Fibroblast of villous mesenchyme (primary cell): ENCODE measurements at places on chromosomes 11 and 22.
A peak's percentile ranks its signal among the peaks of the same experiment; 100 is the strongest.

DNA sequence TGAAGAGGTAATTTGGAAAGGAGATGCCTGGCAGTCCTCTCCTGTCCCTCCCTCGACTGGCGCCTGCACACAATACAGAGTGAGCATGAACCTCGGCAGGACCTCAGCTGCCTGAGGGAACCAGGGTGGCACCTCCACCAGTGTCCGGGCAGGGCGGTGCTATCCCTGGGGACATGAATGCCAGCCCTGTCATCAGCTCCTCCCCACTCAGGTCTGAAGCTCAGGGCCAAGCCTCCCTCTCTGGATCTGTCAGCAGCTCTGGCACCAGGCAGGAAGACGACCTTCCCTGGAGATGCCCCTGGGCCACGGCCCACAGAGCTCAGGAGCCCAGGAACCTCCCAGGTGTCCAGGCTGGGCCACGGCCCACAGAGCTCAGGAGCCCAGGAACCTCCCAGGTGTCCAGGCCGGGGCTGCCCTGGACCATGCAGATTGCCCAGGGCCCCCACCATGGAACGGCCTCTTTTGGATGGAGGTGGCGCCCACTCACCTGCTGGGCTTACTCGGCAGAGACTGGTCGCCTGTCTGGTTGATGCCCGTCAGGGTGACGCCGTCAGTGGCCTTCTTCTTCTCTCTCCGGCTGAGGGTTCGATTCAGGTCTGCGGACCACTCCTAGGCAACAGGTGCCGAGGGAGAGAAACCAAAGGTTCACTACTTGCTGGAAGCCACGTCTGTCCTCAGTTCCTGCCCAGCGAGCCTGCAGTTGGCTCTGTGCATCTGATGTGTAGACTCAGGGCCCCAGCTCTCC is 21.7 kb upstream of the ARFGAP3 start:
- no peak for DNase-seq

DNA sequence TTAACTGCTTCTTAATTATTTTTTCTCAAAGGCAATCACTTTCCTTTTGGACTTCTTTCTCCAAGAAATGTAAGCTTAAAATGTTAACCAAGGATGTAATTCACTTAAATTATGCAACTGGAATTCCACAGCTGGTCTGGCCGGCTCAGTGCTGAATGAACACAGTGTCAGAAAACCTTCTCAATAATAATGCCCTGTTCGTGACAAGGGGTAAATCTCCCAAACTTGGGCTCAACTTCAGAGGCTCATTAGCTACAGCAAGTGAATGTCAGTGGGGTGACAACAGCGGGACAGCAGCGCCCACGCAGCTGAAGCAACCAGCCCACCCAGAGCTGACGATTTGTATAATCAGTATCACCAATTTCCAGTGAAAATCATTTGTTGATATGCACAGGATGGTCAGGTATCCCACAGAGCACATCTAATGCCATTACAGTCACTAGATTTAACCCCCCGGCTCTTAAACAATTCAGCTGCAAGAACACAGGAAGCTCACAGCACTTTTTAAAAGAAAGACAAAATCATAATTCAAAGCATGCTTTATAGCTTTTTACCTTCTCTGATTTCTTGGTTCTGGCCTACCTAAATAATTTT is 704.8 kb downstream of the DLG2 start:
- DNase-seq = no peak

DNA sequence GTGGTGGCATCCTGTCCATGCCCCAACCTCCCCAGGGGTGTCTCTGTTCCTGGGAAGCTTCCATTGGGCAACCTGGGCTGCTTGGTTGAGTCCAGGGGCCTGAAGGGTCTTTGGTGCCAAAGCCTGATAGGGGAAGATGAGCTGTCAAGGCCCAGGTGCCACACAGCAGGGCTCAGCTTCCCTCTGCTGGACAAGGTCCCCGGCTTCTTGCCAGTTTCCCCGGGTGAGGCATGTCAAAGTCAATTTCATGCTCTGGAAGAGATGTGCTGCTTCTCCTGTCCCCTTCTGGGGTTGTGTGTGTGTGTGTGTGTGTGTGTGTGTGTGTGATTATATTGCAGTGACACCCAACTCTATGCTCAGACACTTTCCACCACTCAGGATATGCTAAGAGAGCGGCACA is 26.9 kb downstream of the TP53I11 start:
- no peak for DNase-seq

DNA sequence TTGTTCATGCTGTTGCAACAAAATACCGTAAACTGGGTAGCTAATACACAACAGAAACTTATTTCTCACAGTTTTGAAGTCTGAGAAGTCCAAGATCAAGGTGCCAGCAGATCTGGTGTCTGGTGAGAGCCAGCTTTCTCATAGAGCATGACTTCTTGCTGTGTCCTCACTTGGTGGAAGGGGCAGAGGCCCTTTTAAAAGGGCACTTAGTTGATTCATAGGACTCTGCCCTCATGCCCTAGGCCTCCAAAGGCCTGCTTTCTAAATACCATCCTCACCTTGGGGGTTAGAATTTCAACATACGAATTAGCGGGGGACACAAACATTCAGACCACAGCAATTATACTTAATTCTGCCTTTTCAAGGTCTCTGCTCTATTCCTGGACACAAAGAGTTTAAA is 52.3 kb upstream of the FDX1 start:
- no peak for DNase-seq

GRCh38 chr11:9639099-9639498 is 24.8 kb upstream of the SWAP70 start:
- no peak for DNase-seq

- DNase-seq = no peak
These were observed 75.5 kb upstream of the CLDN5 start for GRCh38 chr22:19599626-19600243.

- DNase-seq = peak; percentile 80
These were observed 457 bp downstream of the CPSF7 start for GRCh38 chr11:61429346-61429690.

- no peak for DNase-seq
These were observed at the start of gene SEPTIN3 for GRCh38 chr22:41969110-41969646. Gene SEPTIN3, plus strand, starts transcription at chr22:41969443. Its CDS starts 2,050 bp downstream, at chr22:41971493.

DNA sequence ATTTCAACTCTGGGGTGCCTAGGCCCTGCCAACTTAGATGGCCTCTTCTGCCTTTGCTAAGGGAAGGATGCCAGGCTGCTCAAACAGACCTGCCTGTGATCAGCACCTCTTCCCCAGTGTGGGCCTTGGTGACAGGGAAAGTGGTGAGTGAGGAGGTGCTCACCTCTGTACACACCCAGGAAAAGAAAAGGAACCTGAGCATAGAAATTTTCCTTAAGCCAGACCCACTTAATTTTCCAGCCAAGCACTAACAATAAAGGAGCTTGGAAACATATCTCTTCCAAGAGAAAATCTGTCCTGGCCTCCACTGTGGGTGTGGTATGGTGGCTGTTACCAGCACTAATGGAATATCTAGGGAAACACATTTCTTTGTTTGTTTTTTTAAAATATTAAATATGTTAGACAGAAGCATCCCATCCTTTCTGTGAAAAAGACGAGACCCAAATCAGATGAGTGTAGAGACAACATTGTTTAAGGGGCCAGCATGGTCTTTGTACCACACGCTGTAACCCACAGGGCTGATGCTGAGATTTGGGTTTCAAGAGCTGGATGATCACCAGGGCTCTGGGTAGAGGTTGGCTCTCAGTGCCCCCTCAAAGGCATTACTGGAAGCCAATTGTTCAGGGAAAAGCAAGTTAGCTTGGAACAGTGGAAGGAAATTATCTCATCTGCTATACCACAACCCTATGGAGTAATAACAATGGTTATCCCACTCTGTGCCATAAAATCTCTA is 472.2 kb downstream of the INSC start:
- DNase-seq = no peak
